Bronchial epithelial cell (primary cell): ENCODE measurements at places on chromosomes 4 and X.

- no peak for DNase-seq
These were observed 17.8 kb downstream of the NKX6-1 start for GRCh38 chr4:84481077-84481859.

- DNase-seq, result no peak
These were observed 98.9 kb downstream of the FAM13A start for GRCh38 chr4:88958080-88958479.

GRCh38 chr4:186845137-186845842 lies 121.6 kb upstream of the FAT1 start:
- peak; percentile 93 for DNase-seq

DNA sequence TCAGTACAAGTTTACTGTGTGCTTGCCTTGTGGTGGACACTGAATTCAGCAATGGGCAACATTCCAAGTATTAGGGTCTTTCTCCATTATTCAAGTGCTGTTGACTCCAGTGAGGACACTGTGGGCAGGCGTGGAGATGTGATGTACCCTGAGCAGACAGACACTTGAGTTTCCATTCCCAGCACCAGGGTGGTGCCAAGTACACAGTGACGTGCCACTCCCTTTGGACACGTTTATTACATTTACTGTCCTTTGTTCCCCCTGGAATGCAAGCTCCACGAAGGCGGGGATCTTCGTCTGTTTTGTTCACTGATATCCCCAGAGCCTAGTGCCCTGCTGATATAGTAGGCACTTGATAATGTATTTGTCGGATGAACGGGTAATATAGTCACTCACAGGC lies 130.6 kb upstream of the STX18 start:
- DNase-seq, result no peak

- no peak for DNase-seq
These were observed 17.7 kb downstream of the MND1 start for GRCh38 chr4:153362184-153362583.
